Trophoblast cell (in vitro differentiated cells and primary cell): ENCODE measurements at places on chromosomes 11 and 22.

DNA sequence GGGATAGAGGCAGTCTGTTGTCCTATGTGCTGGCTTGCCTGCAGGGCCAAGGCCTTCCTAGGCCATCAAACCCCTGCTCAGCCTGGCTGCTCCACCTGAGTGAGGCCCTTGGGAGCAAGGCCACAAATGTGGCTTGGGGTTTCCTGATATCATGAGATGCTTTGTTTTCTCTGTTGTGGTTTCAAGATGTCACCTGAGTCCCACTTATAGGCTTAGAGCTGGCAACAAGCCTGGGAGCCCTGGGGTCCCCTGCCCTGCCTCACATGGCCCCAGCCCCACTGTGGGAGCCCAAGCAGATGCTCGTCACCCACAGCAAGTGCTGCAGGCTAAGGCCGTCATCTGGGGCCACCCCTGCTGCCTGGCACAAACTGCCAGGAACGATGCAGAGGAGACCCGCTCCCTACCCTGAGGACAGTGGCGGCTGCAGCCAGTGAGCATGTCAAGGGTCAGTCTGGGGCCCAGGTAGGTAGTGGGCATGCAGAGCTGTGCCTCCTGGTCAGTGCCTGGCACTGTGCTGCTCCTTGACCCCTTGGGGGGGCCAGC lies 75.4 kb upstream of the KCNQ1OT1 start:
- DNase-seq, result no peak

DNA sequence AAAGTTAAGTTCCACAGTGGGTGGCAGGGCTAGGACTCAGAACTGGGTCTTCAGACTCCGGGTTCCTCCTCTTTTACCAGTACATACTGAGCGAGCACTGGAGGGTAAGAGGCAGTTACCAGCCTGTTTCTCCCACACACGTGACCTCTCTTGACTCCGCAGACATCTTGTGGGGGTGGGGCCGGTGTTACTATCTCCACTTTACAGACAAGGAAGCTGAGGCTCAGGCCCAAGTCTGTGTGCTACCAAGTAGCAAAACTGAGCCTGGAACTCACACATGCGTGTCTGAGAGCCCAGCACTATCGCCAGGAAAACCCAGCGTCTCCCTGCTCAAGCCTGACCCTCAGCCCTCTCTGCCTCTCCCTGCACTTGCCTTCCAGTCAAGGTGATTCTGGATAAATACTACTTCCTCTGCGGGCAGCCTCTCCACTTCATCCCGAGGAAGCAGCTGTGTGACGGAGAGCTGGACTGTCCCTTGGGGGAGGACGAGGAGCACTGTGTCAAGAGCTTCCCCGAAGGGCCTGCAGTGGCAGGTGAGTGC lies 16.0 kb upstream of the SMIM35 start:
- DNase-seq, result no peak

DNA sequence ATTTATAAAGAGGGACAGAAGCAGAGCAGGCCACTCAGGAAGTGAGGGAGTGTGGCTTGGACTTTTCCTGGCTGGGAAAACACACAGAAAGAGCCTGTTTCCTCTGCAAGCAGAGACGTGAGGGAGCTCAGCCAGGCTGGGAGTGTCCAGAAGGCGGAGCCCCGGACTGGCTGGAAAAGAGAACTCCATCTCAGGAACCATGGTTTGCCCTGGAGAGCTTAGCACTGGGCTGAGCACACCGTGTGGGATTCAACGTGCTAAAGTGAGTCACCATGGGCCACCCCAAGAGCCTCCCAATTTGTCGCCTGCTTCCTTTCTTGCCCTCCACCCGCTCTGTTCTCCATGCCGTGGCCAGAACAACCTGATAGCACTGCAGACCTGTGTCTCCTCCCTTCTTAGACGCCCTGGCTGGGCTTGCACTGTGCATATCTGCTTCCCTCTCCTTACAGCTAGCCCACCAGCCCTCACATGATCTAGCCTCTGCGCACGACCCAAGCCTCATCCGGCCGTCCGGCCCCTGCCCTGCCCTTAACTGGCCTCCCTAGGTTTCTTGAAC lies 51.8 kb downstream of the GALNT18 start:
- peak; percentile 1 for DNase-seq

DNA sequence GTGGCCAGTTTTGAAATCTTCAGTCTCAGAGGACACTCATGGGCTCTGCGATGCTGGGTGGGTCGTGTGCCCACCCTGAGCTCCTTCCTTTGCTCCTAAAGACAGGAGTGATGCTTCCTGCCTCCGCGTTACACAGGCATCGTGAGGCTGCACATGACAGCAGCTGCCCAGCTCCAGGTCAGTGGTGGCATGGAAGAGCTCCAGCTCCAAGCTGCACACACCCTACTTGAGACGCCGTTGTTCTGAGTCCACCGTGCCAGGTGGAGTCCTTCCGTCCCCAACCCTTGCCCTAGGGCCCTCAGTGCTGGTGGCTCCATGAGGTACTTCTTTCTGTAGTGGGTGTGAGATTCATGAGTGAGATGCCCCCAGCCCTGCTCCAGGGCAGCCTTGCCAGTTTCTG lies 794.1 kb downstream of the BRD1 start:
- no peak for DNase-seq
